ENCODE measurements at places on chromosomes 2 and 18. TPM values are rescaled to one million over a fixed set of nuclear protein-coding genes. Genes with fewer than 3 reads are reported as not detected.

Gene AMMECR1L
- total RNA-seq, result 19.8 TPM

Gene SH3RF3
- total RNA-seq, result 0.87 TPM

Gene GPR35
- 13.0 TPM for total RNA-seq

DNA sequence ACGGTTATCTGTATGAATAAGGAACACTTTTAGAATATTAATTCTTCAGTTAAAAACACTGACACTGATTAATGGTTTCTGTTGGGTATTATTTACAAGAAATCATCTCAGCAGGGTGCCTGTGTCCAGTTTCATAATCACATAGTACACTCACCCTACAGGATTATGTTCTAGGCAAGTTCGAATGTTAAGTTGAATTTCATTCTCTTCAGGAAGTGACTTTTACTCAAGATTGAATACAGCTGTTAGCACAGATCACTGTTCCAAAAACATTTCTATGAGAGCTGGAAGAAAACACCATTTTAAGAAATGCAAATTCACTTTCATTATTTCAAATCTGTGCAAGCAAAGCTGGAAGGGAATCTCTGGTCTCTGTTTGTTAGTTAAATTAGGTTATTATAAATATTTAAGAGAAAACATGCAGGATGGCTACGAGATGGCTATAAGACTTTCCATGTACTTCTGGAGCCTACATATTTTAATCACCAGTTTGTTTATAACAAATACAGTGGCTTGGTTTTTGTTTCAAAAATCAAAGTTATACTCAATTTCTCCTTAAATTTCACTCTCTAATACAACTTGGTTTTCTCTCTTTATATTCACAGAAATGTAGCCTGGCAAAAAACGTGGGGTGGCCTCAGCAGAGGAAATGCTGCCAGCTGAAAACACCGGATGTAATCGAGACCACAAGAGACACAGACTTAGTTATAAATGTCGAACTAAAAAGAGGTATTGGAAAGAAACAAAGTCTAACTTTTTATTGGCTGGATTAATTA lies 65.8 kb downstream of the RBMS1 start:
- H3K27me3 ChIP-seq, result no peaks in the 10 kb centered on the region
- no peak for DNase-seq
- peak overlapping the region; percentile 5 for H3K4me3 ChIP-seq

Gene MDH1B
- total RNA-seq, result 0.87 TPM

- H3K4me1 ChIP-seq, result no peaks in the 10 kb centered on the region
- DNase-seq, result no peak
- peaks cover 78% of the 10 kb centered on the region for H3K36me3 ChIP-seq
- H3K27ac ChIP-seq, result no peak overlapping the region
- H3K4me3 ChIP-seq, result no peak overlapping the region
- no peaks in the 10 kb centered on the region for H3K27me3 ChIP-seq
These were observed 44.7 kb upstream of the INHBB start for GRCh38 chr2:120301284-120301683.
